ENCODE measurements at places on chromosomes 6 and 20.

GRCh38 chr20:61769286-61769832 is 296.3 kb downstream of the TAF4 start:
- no peak for DNase-seq

GRCh38 chr20:41367393-41367695 is 726 bp upstream of the EMILIN3 start:
- no peak for DNase-seq

GRCh38 chr20:64268174-64268573 is 12.6 kb downstream of the PCMTD2 start:
- no peak for DNase-seq

DNA sequence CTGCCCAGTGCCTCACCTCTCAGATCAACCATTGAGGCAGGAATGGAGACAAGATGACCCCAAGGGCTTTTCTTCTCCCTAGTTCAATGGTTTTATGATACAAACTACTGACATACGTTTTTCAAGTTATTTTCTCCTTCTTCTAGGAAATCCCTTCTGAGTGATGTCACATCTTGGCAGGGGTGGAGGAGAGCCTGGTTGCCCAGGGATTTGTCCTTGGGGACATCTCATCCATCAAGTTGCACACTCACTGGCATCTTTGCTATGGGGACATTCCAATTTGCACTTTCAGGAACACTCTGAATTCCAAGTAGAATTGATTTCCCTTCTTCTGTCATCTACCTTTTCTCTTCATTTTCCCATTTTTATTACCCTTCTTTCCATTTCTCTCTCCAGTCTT is 9.9 kb downstream of the ZFP57 start:
- no peak for DNase-seq

GRCh38 chr20:50545126-50545525 is 34.9 kb downstream of the PTPN1 start:
- no peak for DNase-seq

- DNase-seq = no peak
Measured at GRCh38 chr6:109820706-109821350, 129.7 kb downstream of the FIG4 start.

DNA sequence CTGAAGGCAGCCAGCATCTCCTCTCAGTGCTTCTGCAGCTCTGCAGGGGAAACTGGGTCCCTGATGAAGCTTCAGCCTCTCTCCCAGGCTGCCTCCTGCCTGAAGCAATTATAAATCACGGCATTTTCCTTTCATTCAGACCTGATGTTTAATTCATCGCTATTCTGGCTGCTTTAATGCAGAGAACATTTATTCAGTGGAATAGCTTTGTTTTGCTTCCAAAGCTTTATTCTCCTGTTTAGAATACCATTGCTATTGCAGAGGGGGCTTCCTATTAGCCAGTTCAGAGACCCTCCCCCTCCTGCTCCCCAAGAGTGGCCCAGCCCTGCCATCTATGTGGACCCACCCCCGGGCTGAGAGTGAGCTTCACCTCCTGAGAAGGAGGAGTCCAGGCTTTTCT is 255.6 kb downstream of the LRFN2 start:
- no peak for DNase-seq

Measured in NK-92 treated with Interleukin-12 subunit alpha and Interleukin-12 subunit beta, amount 100 ng/mL, for 24 hours (cell line).